ENCODE measurements at places on chromosomes 4 and X.

DNA sequence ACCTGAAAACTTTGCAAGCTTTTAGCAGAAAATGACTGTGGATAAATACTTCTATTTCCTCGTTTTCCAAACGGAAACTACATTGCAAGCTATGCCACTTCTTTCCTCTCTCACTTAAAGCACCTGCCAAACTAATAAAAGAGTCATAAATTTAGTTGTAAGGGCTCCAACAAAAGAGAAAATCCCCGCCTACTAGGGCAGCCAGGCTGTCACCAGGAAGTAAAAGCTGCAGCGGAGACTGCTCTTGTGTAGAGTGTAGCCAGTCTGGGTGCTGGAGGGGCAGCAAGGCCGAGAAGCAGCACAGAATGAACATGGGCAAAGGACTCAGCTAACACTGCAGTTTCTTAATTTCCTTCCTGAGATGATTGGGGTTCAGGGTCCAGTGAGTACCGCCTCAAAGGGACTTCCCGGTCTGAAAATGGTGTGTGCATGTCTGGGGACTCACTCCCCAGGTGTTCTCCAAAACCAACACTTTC lies 89.3 kb upstream of the MAML3 start:
- no peak for DNase-seq

DNA sequence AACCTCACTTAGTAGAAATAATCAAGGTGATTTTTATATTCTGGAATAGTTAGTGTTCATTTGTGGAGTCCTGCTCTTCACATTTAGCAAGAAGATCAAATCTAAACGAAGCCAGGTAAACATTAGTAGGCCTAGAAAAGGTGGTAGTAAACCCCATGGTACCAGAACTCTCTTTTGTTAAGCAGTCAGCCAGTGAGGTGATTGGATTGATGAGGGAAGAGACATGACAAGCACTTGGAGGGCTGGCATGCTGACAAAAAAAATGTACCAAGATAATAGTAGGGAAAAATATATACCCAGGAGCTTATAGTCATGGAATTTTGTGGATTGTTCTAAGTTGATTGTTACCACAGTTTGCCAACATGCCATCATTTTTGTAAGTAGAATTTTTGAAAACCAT lies 163.8 kb downstream of the BANK1 start:
- no peak for DNase-seq

- DNase-seq, result no peak
These were observed 1.5 kb downstream of the SASH3 start for GRCh38 chrX:129781134-129781672.

GRCh38 chrX:40056420-40056819 lies 41.3 kb downstream of the BCOR start:
- DNase-seq, result no peak

DNA sequence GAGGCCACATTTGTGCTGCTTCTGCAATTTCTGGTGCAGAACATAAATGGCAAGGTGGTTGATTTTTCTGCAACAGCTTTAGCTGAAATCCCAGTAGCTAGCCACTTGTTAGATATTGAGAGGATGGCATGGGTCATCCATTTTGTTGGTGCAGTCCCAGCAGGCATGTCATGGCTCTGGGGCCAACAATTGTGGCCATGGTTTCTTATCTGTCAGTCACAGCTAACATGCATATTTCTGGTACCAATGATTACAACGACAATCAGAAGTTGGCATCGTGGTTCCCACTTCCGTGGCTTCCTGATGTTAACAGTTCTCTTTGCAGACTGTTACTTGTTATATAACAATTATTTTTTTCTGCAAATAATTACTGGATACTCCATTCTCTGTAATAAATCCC lies 42.8 kb upstream of the PRKG2 start:
- no peak for DNase-seq

GRCh38 chr4:26609868-26610267 lies 26.0 kb downstream of the TBC1D19 start:
- no peak for DNase-seq

DNA sequence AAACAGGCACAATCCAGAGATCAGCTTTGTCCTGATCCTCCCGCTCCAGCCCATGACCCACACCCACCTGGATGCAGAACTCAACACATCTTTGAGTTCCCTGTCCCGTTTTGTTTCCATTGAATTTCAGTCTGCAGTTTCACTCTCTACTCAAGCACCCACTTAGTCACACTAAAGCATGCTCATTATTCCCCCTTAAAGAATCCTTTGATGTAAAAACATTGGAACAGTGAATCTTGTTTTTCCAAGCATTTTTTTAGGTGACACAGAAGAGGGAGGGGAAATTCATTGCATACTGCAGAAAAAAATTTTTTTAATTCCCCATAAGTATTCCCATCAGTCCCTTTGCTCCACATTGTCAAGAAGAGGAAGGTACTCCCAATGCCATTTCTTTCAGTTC lies 249.7 kb upstream of the TTC29 start:
- no peak for DNase-seq

DNA sequence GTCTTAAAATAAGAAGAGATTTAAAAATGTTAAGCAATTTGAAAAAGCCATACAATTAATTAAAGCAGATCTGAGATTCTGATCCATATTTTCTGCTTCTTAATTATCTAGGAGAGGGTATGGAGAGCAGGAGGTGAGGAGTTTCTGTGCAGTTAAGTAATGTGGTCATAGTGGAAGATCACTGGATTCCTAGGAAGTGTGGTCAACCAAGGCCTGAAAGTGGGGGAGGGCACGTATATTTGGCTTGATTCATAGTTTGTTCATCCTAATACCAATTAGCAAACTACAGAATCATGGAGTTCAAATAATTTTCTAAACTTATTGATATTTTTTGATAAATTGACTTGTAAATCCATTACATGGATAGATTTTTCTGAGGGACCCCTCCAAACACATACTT lies 768.3 kb downstream of the RAPGEF2 start:
- no peak for DNase-seq

- no peak for DNase-seq
These were observed 666.0 kb downstream of the GRID2 start for GRCh38 chr4:92969650-92970379.

- no peak for DNase-seq
These were observed 32.7 kb downstream of the ADGRG2 start for GRCh38 chrX:19089555-19090040.

DNA sequence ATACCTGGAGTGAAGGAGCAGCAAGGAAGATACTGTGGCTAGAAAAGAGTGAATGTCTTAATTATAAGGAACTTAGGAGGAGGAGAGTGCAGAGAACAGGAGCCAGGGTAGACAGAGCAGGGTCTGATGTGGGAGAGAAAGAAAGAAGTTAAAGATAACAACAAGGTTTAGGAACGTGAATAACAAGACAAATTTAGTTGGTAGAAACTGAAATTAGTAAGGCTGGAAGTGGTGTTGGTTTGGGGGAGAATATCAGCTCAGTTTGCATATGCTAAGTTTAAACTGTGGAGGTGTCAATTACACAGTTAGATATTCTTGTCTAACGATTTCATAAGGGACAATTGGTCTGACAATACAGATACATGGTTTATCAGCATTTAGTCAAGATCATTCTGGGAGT lies 1123.7 kb upstream of the PABPC4L start:
- no peak for DNase-seq

DNA sequence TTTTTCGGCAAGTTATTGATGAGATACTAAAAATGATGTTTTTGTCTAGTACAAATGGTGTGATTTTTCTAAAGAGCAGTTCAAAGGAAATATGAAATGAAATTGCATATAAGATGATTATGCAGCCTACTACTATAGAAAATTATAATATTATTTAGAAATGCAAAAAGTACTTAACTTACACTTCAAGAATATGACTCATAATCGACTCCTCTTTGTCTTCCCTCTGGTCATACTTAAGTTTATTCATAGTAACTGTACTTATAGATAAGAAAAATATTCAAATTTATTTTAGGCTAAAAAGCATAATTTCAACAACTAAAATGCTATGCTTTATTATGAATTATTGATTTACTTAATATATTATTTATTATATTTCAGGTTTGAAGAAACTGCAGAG lies 33.2 kb downstream of the CEP44 start:
- DNase-seq, result no peak

DNA sequence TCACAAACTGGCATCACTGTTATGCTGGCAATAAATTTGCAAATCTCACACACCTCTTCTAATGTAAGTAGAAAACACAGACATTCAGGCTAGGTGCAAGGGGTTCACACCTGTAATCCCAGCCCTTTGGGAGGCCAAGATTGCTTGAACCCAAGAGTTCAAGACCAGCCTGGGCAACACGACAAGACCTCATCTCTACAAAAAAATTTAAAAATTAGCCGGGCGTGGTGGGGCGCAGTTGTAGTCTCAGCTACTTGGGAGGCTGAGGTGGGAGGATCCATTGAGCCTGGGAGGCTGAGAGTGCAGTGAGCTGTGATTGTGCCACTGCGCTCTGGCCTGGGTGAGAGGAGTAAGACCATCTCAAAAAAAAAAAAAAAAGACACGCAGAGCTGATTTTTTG lies 83.1 kb upstream of the ENPP6 start:
- no peak for DNase-seq

- DNase-seq, result no peak
These were observed 353.3 kb upstream of the MAGEB16 start for GRCh38 chrX:35444671-35445355.

GRCh38 chr4:5826437-5827107 lies 66.3 kb downstream of the CRMP1 start:
- DNase-seq, result no peak
